ENCODE measurements at places on chromosomes 2 and 18. TPM values are rescaled to one million over a fixed set of nuclear protein-coding genes. Genes with fewer than 3 reads are reported as not detected.

- peak; percentile 51 for DNase-seq
Observed at GRCh38 chr18:26307161-26307773, 81.0 kb downstream of the TAF4B start.

- no peak for DNase-seq
Observed at GRCh38 chr2:161243905-161244304, 64.3 kb upstream of the PSMD14 start.

DNA sequence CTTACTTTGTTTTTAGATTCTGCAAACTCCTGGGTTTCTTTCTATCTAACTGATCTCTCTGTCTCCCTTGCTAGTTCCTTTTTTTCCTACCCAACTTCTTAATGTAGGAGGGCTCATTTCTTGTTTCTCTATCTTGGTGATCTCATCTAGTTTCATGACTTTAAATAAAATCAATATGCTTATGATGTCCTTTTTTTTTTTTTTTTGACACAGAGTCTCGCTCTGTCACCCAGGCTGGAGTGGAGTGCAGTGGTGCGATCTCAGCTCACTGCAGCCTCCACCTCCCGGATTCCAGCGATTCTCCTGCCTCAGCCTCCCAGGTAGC is 42.2 kb upstream of the IL1RL1 start:
- DNase-seq, result no peak

- DNase-seq, result peak; percentile 5
Observed at GRCh38 chr2:58571181-58571852, 330.2 kb upstream of the FANCL start.

POMC gene
- total RNA-seq, result 0.54 TPM

Data from neural crest cell (in vitro differentiated cells).